ENCODE measurements at places on chromosomes 5 and 9.

DNA sequence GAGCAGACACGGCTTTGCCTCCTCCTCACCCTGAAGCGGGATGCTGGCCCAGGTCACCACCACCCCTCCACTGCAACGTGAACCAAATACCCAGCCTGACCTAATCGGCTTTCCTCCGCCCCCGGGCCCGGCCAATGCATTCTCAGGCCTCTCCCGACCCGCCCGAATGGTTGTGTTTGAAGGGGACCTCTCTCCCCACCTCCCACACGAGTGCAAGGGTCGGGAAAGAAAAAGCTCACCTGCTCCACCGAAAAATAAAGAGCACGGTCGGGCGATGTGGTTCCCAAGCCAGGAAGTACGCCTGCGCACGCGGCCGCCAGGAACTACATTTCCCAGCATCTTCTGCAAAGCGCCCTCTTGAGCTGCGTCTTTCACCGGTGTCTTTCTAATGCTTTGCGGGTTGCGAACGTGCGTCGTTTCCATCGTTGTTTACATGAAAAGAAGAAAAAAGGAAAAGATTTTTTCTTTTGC lies at the start of gene ZNF883:
ZNF883 (minus strand) TSS at position 282 of the 471 bp plus-strand sequence.
- peak; percentile 6 for DNase-seq

DNA sequence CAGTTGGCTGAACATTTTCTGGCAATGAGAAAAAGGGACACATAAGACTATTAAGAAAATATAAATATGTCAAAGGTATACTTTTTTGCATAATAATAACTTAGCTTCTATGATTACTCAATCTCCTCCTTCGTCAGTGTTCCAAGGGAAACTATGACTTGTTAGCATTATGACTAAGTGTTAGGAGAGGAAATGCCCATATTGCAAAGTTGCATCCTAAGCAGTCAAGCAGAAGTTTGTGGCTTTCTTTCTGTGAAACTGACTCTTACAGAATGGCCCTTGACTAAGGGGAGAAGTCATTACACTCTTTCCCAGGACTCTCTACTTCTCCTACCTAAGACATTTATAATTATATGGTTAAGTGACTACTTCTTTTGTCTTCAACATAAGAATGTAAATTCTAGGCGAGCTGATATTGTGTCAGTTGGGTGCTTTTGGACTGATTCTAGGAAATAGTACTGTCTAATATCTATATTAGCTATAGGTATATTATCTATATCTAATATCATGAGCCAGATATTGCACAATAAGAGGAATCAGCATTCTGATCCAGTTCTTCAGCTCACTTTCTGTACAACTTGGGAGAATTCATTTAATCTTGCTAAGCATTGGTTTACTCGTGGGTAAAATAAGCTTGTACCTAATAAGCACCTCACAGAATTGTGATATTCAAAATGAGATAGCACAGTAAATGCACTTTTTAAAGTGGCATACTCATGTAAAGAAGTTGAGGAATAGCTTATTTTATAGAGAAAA lies 16.4 kb upstream of the SPINK6 start:
- DNase-seq, result no peak

GRCh38 chr5:170755679-170756456 lies 27.7 kb upstream of the GABRP start:
- no peak for DNase-seq

DNA sequence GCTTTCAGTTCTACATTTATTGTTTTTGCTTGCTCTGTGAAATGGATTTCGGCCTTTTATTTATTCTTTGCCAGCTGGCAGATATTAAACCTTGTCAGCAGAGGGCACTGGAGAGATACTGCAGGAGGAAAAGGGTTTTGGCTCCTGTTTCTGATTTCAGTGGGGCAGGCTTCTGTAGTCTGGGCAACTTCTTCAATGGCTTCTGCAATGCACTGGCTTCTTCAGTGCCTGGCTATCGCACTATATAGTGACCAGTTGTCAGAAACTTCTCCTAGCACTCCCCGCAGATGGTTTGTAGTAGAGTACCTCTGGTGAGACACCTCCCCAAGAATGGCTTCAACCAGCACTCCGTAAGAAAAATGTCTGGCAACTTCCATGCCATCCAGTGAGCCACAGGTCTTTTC lies 3.2 kb upstream of the NFX1 start:
- no peak for DNase-seq

GRCh38 chr5:147658293-147658932 lies 124.1 kb downstream of the JAKMIP2 start:
- no peak for DNase-seq

DNA sequence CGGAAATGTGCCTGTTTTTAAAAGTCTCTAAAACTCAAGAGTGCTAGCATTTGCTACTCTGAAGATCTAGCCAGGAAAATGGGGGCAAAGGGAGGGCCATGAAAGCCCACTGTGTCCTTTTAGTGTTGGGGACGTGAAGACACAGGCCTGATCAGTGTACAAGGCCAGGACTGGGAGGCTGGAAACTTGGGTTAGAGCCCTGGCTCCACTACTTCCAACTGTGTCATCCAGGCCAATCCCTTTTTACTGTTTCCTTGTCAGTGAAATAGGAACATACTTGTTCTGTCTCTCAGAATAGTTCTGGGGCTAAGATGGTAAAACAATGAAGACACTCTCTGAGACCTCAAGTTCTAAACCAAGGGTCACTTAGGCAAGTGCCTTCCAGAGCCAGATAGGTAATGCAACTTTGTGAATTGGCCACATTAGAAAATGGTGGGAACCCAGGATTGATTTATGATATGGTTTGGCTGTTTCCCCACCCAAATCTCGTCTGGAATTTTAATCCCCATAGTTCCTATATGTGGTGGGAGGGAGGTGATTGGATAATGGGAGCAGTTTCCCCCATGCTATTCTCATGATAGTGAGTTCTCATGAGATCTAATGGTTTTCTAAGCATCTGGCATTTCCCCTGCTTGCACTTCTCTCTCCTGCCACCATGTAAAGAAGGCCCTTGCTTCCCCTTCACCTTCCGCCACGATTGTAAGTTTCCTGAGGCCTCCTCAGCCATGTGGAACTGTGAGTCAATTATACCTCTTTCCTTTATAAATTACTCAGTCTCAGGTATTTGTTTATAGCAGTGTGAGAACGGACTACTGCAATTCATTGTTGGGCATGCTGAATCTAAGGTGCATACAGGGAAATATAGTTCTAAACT lies 30.4 kb upstream of the B4GALT1 start:
- no peak for DNase-seq

DNA sequence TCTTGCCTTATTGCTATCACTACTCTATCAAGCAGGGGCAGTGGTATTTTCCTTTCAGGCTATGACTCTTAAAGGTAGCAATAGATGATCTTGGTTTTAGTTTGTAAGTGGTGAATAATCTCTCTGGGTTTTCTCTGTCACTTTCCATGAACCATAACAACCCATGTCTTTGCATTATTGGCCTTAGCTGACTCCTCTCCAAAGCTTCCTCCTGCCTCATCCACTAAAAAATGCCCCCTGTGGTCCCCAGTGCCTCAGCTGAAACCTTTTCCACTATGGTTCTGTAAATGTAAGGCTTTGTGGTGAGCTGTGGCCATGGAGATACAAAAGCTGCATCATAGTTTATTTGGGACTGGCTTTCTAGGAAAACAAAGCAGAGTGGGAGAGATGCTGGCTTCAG lies 128.8 kb downstream of the GPBP1 start:
- no peak for DNase-seq

DNA sequence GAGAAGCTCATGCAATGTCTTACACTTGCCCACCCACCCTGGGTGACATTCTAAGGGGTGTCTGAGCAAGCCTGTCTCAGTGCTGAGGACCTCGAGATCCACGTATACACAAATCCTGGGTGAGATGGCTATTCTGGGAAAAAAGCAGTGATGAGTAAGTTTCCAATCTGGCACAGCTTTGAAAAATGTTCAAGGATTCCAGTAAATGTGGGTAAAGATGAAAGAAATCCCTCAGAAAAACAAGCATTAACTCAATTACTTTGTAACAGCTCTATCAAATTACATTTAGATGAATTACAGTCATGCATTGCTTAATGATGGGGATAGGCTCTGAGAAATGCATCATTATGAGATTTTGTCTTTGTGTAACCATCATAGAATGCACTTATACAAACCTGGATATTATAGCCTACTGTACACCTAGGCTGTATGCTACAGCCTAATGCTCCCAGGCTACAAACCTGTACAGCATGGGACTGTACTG lies 26.9 kb downstream of the GOLM1 start:
- DNase-seq, result no peak

- DNase-seq, result no peak
Observed at GRCh38 chr9:129878291-129878690, 43.0 kb downstream of the USP20 start.

GRCh38 chr9:111149018-111149759 lies 110.9 kb upstream of the LPAR1 start:
- DNase-seq, result no peak

DNA sequence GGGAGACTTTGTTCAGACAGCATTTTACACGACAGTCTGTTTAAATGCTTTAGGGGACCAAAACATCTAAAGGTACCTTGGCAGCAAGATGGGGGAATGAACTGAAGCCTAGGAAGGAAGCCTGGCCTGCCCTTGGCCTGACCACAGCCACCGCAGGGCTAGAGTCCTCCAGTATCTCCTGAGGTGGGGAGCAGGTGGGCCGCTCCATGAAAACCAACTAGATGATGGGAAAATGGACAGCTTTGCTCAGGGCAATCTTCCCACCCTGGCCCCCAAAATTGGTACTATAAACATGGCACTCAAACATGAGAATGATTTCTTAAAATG lies 153.3 kb downstream of the AUH start:
- no peak for DNase-seq

GRCh38 chr9:126675147-126675467 lies 61.4 kb downstream of the LMX1B start:
- no peak for DNase-seq

DNA sequence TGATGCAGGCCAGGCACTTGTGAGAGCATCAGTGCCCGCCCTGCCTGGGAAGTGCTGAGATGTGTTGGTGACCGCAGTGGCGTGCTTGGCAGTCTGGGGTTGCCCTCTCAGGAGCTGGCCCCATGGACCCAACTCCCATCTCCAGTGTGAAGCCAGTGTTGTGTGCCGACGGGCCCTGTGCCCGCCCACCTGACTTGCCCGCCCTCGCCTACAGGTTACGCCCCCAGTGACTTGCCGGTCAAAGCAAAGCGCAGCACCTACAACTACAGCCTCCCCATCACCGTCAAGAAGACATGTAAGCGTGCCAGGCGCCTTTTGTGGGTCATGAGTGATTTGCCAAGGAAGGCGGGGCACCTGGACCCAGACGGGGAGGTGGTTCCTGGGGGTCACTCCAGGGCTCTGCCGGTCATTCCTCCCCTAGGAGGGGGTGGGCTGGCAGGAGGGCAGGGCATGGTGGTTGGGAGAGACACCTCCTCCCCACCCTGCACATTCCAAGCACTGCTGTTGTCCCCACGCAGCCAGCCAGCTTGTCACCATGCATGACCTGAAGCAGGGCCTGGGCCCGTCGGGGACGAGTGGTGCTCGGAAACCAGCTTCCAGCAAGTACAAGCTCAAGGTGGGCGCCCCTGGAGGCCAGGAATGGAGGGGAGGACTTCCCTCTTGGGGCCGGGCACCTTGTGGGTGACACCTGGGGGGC lies 7.4 kb upstream of the CEL start:
- DNase-seq, result no peak

DNA sequence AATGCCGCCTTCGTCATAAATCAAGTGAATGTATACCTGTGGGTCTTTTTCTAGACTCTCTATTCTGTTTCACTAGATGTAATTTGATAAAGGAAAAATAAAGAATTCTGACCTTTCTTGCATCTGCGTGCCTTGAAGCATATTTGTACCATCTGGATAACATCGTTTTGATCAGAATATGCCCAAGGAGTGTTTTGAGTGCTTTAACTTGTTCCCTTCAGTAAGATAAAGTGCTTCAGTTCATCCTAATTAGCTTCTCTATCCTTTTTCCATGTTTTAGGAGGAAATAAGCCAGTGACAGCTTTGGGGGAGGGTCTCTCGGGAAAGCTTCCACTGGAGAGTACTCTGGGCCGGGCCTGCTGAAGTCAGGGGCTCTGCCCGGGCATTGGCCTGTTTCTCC lies 113.5 kb upstream of the DAP start:
- no peak for DNase-seq

DNA sequence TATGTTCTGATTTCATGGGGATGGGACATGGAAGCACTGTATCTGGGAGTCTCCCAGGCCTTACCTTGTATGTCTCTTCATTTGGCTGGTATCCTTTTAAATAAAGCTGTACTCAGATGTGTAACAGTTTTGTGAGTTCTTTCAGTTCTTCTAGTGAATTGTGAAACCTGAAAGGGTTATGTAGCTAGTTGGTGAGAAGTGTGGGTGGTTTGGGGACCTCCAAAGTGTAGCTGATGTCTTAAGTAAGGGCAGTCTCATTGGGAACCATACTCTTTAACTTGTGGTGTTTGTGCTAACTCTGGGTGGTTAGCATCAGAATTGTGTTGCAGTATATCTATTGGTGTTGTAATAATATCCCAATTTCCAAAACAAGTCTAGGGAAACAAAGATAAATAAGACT lies 166.9 kb upstream of the CCNH start:
- DNase-seq, result no peak

DNA sequence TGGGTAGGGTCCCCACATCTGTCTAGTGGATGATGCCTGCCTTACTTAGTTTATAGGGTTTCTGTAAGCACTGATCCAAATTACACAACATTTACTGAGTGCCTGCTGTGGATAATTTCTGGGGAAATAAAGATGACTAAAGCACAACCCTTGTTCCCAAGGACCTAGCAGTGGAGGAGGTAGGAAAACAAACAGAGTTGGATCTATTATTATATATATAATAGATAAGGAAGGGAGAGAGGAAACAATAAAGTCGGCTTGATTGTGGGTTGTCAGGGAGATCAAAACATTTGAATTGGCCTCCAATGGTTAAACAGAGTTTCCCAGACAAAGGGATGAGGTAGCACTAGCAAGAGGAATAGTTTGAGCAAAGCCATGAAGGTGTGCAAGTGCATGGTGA lies 14.0 kb downstream of the IL33 start:
- no peak for DNase-seq

- DNase-seq, result no peak
Observed at GRCh38 chr5:175629261-175629660, 28.6 kb upstream of the HRH2 start.

- DNase-seq, result no peak
Observed at GRCh38 chr9:125360601-125361000, 99.0 kb downstream of the GAPVD1 start.

DNA sequence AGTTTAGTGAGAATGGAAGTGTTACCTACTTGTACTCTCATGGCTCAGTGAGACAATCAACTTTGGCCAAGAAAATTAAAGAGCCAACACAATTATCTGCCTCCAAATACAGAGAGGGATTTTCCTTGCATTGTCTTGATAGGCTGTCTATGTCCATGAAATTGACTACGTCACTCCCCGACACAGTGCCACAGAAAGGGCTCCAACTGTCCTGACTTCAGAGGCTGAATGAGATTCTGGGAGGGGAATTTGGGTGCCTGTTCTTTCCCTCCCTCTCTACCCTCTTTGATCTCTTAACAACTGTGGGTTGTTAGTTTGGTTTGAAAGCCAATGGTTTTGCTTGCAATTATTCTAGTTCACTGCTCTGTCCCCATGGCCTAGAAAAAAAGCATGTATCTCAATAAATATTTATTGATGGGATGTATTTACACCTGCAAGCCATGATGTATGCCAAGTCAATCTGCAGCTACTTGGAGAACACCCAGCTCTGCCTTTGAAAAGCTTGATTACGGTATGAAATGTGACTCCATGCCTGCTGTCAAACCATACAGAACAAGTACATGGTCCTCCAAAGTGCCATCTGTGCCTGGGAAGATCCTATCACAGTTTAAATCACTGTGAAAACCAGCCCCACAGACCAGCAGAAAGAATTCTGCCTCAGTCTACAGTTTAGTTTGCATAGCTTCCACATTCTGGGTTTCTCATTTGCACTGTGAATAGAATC lies 37.3 kb downstream of the CAPSL start:
- no peak for DNase-seq

- DNase-seq, result no peak
Observed at GRCh38 chr9:4489919-4490704, at the start of gene SLC1A1. SLC1A1 (plus strand) TSS chr9:4490468; CDS start chr9:4490680, 212 bp downstream.

Measured in stimulated activated CD4-positive, alpha-beta T cell treated with anti-CD3 and anti-CD28 coated beads, Interleukin-15, amount 100 ng/mL, for 1 hour (primary cell).